ENCODE measurements at places on chromosomes 5 and 9.

- DNase-seq = no peak
Observed at GRCh38 chr9:98132806-98133631, 14.0 kb upstream of the TRIM14 start.

DNA sequence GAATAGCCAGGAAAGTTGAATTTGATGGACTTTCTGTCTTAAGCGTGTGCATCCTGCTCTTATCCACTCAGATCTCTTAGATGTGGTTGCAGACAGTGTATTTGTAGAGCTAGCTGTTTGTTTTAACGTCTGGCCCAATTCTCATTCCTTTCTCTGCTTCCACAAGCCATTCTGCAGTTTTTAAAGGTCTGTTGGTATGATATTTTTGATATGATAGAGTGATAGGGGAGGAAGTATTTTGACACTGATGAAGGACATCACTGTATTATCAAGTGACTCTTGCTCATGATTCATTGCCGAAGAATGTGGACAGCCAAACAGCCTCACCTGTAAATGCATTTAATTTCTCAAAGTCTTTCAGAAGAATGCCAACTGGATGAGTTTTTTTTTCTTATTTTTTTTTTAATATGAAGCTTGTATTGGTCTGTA lies 4.5 kb downstream of the TJP2 start:
- no peak for DNase-seq

DNA sequence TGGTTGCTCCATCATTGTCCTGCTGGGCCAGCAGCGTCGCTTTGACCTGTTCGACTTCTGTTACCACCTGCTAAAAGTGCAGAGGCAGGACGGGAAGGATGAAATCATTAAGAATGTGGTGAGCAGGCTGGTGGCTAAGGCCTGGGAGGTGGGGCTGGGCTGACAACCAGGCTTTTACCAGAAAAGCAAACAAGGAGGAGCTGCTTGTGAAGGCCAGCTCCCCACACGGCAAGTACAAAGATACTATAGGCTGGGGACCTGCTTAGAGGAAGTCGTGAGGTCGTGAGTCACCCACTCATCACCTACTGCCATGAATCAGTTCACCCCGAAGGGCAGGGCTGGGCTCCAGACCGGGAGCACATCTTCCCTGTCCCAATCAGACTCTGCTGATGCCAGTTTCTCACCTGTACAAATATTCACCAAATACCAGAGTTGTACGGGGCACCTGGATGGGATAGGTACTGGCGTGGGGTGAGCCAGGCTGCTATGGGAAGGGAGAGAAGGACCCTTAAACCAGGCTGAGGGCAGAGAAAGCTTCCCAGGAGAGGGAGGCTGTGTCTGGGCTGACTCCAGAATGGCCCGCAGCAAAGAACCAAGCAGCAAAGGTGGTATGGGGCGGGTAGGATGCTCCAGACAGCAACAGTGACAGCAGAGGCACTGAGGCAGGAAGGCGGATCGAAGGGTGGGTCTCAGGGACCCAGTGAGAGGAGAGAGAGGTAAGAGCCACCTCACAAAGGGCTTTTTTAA lies 69.3 kb upstream of the NIPAL4 start:
- peak; percentile 58 for DNase-seq

- DNase-seq = no peak
Observed at GRCh38 chr9:127318651-127319167, 54.1 kb downstream of the GARNL3 start.

GRCh38 chr5:139955616-139956273 lies 87.4 kb downstream of the NRG2 start:
- no peak for DNase-seq

Measured in stimulated activated CD4-positive, alpha-beta T cell treated with anti-CD3 and anti-CD28 coated beads, Interleukin-12 subunit alpha, Interleukin-12 subunit beta, amount 100 ng/mL, for 48 hours (primary cell).